ENCODE measurements at places on chromosomes 5 and 9.

GRCh38 chr9:137070906-137071275 is 534 bp upstream of the SAPCD2 start:
- DNase-seq = no peak

DNA sequence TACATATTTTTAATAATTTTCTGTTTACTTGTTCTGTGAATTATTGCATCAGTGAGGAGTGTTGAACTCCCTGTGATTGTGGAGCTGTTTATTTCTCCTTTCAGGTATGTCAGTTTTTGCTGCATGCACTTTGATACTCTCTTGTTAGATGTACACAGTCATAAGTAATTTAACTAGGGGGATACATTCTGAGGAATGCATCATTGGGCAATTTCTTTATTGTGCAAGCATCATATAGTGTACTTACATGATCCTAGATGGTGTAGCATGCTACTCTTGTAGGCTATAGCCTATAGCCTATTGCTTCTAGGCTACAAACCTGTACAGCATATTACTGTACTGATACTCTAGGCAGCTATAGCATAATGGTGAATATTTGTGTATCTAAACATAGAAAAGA is 9.5 kb downstream of the DENND4C start:
- no peak for DNase-seq

GRCh38 chr5:83518319-83519061 is 46.9 kb downstream of the VCAN start:
- no peak for DNase-seq

DNA sequence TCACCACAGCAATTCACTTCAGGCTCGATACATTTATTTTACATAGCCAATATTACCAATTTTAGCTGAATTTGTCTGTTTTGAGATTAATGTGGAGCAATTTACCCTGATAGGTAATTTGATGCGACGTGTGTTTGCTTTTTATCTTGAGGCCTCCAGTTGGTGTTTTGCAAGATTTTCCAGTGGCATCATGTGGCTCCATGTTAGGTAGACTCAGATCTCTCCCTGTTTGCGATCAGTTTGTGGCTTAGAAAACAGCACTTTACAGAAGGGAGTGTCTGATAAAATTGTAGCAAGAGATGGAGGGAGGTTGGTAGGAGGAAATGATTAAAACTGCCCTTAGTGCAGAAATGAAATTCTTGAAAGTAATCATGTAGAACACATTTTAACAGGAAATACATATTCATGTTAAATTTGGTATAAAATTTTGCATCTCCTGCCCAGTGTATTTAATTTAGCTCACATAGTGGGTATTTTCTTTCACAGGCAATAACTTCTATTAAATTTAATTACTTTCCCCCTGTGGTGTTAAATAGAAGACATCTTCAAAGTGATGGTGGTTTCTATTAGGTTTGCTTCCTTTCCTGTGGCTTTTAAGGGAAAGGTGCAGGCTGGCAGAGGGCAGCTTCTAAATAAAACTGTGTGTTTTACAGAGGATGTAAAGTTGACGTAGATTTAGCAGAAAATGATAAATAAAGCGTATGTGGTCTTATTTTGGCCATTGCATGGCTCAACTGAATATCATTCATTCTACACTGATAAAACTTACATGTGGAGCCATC is 135.8 kb downstream of the KDM4C start:
- no peak for DNase-seq

GRCh38 chr9:76629205-76629990 is 134.8 kb upstream of the PCA3 start:
- no peak for DNase-seq

- DNase-seq = no peak
These were observed 109.7 kb downstream of the PDZD2 start for GRCh38 chr5:31748458-31749172.

DNA sequence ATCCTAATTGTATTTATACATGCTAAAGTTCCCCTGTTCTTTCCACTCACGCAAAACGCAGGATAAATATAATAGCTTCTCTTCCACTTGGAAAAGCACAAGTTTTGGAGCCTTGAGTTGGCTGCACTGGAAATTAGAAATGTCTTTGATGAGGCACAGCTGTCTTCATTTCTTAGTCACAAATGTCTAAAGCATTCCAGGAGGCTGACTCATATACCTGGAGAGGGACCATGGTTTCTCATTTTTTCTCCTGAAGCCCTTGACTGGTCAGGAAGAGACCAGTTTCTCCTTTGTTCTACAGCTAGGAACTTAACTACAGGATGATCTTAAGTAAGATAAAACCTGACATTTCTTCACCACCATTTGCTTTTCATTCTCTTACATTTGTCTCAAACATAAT is 16.2 kb downstream of the MTX3 start:
- DNase-seq = peak; percentile 38

DNA sequence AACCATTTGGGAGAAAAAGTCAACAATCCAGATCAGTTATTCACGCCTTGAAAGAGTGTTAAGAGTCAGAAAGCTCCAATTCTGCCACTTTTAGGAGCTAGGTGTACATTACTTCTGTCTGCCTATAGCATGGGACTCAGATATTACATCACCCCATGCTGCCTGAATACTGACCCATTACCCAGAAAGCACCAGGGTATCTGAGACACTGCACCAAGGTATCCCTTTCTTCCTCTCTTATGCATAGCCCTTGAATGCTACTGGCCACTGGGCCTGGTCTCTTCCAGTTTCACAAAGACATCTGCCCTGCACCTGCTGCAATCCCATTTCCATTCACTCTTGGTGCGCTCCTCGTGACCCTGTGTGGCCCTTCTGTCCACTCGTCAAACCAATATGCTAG is 2.6 kb downstream of the STRBP start:
- no peak for DNase-seq

GRCh38 chr5:145853781-145854376 is 18.7 kb upstream of the PRELID2 start:
- DNase-seq = no peak

GRCh38 chr5:16628376-16628775 is 11.6 kb upstream of the RETREG1 start:
- no peak for DNase-seq

DNA sequence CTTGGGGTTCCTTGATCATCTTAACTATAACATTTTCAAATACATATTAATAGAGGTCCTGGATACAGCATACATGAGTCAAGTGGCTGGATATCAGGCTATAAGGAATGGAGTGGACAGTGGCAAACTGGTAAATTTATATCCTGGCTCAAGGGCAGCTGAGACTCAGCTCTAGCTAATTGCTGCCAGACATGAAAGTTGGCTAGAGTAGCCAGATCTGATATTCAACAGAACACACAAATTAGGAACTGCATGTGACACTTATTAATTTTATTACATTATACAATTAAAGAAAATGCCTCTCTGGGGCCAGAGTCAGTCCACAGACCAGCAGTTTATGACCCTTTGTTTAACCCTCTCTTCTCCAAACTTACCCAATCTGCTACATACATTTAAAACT is 206.5 kb downstream of the KCTD16 start:
- DNase-seq = no peak

- no peak for DNase-seq
These were observed 9.1 kb upstream of the CTXN3 start for GRCh38 chr5:127639828-127640227.

All from non-pigmented ciliary epithelial cell (primary cell).